ENCODE measurements at places on chromosomes 4 and X.

- no peak for DNase-seq
Observed at GRCh38 chr4:41865306-41865980, 69.8 kb upstream of the TMEM33 start.

- DNase-seq: peak; percentile 66
Observed at GRCh38 chr4:10456595-10457254, 501 bp downstream of the ZNF518B start.

DNA sequence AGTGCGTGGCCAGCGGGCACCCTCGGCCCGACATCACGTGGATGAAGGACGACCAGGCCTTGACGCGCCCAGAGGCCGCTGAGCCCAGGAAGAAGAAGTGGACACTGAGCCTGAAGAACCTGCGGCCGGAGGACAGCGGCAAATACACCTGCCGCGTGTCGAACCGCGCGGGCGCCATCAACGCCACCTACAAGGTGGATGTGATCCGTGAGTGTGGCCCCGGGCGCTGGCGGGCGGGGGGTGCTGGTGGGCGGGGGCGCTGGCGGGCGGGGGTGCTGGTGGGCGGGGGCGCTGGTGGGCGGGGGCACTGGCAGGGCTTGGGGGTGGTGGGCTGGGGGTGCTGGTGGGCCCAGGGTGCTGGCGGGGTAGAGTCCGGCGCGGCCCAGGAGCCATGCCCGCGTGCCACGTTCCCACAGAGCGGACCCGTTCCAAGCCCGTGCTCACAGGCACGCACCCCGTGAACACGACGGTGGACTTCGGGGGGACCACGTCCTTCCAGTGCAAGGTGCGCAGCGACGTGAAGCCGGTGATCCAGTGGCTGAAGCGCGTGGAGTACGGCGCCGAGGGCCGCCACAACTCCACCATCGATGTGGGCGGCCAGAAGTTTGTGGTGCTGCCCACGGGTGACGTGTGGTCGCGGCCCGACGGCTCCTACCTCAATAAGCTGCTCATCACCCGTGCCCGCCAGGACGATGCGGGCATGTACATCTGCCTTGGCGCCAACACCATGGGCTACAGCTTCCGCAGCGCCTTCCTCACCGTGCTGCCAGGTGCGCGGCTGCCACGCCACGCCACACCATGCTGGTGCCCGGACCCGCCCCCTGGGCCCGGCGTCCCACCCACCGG, 12.7 kb downstream of the FGFRL1 start:
- DNase-seq: no peak

DNA sequence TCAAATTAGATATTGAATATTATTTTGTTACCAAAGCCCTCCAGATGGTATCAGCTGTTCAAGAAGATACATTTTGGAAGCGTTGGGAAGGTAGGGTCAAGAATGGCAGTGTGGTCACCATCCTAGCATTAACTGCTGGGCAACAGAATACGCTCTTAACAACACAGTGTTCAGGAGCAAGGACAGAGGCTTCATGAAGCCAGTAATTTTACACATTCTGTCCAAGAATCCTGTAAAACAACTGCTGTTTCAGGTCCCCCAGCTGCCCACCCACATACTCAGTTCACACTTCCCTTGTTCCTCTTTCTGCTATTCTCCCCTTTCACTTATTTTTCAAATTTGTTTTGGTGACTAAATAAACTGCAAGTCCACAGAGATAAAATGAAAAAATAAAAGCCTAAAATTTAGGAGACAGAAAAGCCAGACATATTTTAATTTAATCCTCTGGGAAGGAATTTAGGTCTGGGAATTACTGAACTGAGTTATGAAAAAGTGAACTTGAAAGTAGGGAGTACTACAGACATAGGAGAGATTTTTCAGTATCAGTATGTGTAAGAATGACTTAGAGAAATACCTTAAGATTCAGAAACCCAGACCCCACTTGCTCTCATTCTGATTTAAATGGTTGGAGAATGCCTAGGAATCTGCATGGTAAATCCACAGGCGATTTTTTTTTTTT, 406.7 kb downstream of the MAPK10 start:
- no peak for DNase-seq

- no peak for DNase-seq
Observed at GRCh38 chr4:71367546-71367945, 28.7 kb downstream of the SLC4A4 start.

DNA sequence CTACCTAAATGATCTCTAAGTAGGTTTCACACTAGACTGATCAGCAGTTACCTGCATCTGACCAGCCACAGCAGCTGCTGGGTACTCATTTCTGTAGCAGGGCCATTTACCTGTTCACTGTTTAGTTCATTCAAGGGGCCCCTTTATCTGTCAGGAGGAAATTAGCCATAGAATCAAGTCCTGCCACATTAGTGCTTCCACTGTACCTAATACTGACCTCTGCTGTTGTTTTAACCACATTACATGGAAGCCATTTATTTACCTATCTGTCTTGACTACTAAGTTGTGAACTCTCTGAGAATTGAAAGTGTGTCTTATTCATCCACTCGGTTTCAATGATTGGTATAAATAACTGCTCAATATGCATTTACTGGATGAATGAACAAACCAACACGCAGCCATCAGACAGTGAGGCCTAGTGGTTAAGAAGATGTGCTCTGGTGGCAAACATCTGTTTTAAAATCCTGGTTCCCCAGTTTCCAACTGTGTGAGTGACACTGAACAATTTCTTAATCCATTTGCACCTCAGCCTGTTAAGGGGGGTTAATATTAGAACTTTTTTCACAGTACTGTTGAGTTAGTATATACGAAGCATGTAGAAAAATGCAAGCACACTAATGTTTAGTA, 30.0 kb upstream of the ANXA5 start:
- peak; percentile 49 for DNase-seq

DNA sequence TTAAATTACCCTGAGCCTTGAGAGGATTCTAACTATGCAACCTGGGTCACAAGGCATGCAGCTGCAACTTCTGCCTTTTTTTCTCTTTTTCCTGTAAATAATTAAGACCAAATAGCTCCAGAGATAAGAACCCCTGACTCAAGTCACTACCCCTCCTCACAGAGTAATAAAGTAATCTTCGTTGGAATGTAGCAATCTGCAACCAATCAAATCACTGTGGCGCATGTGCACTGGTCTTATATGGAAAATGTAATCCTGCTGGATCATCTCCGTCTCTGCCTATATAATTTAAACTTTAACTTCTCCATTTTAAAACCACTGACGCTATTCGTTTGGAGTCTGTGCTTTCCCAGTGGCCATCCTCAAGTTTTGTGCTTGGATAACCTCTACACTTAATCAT, 6.1 kb upstream of the EFHC2 start:
- no peak for DNase-seq

- no peak for DNase-seq
Observed at GRCh38 chr4:73978886-73979285, 2.9 kb downstream of the PF4 start.
